ENCODE measurements at places on chromosomes 4 and X.
A peak's percentile ranks its signal among the peaks of the same experiment; 100 is the strongest.

- DNase-seq = no peak
Measured at GRCh38 chrX:13261348-13261747, 58.5 kb downstream of the ATXN3L start.

DNA sequence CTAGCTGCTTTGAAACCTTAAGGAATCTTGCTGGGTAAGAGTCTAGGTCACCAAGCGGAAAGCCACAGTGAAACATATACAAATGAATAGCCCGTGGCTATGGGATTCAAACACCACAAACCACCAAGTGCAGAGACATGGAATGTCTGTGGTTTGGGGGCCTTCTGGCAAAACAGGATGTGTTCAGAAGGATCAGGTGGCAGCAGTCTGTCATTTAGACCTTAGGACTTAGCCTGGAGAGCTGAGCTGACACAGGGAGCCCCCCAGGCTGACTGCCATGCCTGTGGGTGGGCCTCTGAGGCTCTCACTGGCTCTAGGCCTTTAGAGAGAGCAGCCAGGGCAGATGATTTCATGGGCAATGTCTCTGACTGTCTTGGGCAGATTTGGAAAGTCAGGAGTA is 225.6 kb downstream of the FBXW7 start:
- DNase-seq = peak; percentile 41

DNA sequence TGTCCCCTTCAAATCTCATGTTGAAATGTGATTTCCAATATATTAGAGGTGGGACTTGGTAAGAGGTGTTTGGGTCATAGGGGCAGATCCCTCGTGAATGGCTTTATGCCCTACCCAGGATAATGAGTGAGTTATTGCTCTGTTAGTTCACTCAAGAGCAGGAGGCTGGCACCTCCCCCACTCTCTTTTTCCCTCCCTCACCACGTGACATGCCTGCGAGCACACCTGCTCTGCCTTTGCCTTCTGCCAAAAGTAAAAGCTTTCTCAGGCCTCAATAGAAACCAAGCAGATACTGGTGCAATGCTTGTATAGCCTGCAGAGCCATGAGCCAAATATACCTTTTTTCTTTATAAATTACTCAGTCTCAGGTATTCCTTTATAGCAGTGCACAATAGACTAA is 286.3 kb upstream of the UGT8 start:
- DNase-seq = no peak

DNA sequence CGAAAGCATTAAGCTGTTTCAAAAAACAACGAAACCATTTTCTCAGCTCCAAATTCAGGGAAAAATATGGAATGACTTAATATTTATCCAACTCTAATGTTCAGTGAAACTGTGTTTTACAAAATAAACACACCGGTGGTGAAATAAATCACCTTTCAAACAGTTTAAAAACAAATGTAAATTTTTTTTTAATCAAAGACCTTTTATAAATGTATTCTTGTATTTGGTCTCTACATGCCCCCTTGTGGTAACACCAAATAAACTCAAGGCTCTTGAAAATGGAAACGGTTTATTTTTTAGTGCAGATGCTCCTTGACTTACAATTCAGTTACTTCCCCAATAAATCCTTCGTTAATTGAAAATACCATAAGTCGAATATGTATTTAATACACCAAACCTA is 45.8 kb upstream of the ITM2A start:
- DNase-seq = peak; percentile 2

- no peak for DNase-seq
Measured at GRCh38 chr4:2036866-2037265, 22.3 kb upstream of the NAT8L start.

DNA sequence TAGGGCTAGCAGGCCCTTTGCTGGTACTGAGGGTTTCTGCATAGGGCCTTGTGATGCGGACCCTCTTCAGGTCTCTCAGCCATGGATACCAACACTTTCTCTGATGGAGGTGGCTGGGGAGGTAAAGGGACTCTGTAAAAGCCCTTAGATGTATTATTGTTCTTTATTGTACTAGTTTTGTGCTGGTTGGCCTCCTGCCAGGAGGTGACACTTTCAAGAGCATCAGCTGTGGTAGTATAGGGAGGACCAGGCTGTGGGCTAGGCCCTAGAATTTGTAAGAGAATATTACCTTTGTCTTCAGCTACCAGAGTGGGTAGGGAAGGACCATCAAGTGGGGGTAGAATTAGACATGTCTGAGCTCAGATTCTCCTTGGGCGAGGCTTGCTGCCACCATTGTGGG is 936.3 kb downstream of the CENPC start:
- DNase-seq = no peak

DNA sequence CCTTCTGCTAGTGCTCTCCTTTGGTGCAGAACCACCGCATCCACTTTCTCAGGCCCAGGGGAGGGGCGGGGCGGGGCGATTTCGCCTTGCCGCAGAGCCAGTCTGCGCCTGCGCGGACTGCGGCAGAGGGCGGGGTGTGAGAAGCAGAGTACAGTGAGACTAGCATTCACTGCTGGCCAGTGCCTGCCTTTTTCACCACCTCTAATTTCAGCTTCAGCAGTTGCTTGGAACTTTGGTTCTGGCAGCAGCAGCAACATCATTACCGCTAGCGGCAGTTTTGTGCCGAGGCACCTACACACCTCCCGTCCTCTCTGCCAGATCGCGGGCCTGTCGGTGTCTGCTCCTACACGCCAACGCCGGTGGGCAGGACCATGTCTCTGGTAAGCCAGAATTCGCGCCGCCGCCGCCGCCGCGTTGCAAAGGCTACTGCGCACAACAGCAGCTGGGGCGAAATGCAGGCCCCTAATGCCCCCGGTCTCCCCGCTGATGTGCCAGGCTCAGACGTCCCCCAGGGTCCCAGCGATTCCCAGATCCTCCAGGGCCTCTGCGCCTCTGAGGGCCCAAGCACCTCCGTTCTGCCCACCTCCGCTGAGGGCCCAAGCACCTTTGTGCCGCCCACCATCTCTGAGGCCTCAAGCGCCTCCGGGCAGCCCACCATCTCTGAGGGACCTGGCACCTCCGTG is at the start of gene MAGEE1:
Gene MAGEE1 (plus strand): TSS at position 151 of the 683 bp plus-strand sequence. CDS start 221 bp downstream, at position 372.
- peak; percentile 33 for DNase-seq

DNA sequence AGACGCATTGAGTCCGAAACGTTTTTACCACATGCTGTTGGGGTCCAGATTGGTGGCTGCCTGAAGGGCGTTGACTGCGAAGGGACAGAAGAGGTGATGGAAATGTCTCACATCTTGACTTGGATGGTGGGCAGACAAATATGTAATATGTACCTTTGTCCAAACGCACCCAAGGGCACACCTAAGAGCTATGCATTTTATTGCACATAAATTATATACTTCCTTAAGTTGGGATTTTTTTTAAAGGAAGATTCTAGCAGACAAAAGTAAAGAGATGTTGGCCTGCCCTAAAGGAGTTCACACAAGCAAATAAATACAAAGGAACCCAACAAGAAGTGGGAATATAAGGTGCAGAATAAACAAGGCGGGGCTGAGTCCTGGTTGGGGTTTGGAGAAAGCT is 91.1 kb upstream of the TBL1X start:
- DNase-seq = no peak

DNA sequence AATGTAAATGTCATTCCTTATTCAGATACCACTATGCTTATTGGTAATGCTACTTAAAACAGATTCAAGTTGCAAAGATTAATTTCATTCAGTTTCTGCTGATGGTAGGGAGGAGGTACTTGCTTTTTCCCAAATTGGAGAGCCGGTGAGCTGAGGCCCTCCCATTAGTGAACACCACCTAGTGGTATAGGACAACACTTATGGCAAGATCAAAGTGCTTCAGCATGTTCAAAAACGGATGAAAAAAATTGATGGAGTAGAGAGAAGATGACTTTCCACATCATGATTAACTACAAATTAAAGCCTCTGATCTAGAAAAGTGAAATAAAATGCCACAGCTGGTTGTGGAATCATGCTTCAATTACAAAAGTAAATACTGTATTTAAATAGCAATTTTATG is 112.9 kb downstream of the MBNL3 start:
- DNase-seq = no peak

GRCh38 chr4:112519689-112520597 is 4.0 kb upstream of the NEUROG2 start:
- no peak for DNase-seq

Data from fibroblast of villous mesenchyme (primary cell).